ENCODE measurements at places on chromosomes 12 and 14.

GRCh38 chr14:71931492-71932228 lies 569 bp upstream of the RGS6 start:
- DNase-seq: no peak

DNA sequence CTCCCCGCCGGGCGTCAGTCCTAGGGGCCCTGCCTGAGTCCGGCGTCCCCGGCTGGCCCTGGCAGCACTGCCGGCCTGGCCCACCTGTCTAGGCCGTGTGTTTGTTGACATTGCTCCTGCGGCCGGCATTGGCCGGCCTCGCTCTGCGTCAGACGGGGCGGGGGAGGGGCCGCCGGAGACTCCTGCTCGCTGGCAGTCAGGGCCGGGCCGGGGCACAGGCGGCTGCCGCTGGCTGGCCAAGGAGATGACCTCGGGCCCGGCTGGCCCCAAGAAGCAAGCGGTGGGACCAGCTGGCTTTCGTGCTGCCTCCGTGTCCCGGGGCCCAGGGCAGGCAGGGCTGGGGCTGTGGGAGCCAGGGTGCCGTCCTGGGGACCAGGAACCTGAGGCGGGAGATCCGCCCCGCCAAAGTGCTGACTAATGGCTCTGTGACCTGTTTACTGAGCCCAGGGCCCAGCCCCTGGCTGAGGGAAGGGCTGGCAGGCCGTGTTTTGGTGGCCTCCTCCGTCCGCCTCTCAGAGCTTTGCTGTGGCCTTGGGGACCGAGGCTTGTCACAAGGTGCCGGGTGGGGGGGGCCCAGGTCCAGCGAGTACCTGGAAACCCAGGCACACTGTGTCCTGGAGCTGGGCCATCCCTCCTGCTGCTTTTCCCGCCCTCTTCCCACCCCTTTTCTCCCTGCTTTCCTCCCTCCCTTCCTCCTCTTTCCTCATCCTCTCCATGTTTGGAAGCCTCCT lies 1.8 kb downstream of the ULK1 start:
- DNase-seq: peak; percentile 73

- no peak for DNase-seq
These were observed 188.7 kb downstream of the BCAT1 start for GRCh38 chr12:24760162-24760561.

GRCh38 chr12:26854031-26854390 lies 21.0 kb upstream of the ITPR2 start:
- no peak for DNase-seq

DNA sequence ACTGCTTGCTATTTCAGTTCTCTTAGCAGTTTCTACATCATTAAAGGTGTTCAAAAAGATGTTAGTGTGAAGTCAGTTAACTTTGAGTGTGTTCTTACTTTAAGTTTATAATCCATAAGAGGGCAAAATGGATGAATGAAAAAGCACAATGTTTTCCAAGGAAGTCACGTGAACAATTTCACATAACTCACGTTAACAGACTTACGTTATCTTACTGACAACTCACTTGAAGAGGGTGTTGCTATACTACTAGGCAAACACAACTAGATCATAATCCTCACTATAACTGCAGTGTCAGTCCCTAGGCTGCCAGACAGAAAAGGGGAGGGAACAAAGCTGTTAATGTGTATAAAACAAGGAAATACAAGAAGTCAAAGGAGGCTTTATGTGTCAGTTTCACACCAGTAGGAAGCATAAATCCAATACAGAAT lies 6.4 kb downstream of the SLC2A13 start:
- no peak for DNase-seq

DNA sequence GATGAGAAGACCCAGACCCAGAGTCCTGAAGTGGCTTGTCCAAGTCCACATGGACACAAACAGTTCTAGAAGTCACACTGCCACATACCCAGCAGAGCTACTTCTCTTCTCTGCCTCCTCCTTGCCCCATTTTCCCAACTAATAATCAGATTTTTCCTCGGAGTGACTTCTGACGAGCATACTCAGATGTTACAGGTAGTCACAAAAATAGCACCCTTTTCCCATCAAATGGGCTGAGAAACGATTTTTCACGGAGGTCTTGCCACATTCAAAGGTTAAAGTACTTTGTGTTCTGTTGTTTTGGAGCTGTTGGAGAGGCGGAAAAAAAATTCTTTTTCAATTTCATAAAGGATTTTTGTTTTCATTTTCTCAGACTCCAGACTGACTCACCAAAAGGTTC lies 232.9 kb downstream of the ZFP36L1 start:
- DNase-seq: no peak

DNA sequence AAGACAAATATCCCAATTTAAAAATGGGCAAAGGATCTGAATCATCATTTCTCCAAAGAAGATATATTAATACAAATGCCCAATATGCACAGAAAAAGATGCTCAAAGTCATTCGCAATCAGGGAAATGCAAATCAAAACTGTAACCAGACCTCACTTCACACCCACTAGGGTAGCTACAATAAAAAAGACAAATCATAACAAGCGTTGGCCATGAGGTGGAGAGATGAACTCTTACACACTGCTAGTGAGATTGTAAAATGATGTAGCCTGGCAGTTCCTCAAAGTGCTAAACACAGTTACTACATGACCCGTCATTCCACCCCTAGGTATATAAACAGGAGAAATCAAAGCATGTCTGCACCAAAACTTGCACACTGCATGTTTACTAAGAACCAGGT lies 30.4 kb downstream of the CDC42BPB start:
- no peak for DNase-seq

DNA sequence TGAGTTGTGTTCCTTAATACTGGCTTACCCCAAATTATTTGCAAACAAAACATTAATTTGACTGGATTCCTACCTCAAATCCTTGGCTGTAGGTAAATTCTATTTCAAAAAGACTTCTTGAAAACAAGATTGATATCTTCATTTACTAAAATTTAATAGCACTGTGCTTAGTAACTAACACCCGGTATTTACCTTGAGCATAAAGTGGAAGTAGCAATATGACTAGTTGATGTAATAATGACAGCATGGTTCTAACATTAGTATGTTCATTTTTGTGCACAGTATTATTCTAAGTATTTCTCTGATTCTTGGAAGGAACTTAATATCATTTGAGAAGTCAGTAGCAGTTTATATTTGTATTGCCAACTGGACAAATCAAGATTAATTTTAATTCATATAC lies 96.8 kb downstream of the PPHLN1 start:
- peak; percentile 9 for DNase-seq

DNA sequence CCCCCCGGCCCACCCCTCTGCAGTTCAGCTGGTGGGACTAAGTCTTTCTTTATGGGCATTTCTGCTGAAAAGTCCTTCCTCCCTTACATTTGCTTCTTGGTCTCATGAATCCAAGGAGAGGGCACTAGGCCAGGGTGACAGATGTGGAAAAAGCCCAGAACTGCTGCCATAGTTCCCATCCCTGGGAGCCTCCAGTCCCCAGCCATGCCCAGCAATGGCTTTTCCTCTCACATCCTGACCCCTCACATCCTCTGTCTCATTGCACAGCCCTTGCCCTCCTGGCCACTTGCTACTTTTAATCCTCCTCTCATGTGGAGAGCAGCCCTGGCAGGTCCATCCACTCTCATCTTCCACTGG lies 122.5 kb downstream of the ZFP36L1 start:
- no peak for DNase-seq

DNA sequence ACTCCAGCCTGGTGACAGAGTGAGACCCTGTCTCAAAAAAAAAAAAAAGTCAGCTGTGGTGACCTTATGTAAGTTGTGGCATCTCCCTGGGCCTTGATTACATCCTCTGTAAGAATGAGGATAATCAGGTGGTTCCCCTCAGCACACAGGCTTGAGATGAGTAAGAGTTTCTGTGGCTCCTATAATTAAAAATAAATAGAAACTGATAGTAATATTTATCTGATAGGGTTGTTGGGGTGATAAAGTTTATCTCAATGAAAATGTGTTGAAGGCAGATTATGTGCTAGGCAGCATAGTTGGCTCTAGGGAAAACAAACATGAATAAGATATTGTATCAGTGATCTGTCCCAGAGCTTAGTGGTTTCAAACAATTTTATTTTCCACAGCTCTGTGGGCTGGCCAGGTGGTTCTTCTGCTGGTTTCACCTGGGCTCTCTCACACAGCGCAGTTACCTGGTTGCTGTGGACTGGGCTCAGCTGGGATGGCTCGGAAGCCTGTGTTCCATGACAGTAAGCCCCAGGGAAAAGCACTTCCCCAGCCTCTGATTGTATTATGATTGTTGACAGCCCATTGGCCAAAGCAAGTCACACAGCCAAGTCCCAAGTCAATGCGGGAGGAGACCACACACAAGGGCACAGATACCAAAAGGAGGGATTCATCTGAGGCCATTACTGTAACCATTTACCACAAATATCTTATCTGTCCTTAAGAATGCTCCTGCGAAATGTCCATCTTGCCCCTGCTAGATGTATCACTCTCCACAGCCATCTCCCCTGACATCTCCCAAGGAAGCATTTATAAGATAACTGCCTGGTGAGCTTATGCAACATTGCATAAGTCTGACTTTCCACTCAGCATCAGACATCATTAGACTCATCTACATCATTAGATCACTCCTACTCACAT lies 151.7 kb downstream of the NUAK1 start:
- DNase-seq: peak; percentile 8

DNA sequence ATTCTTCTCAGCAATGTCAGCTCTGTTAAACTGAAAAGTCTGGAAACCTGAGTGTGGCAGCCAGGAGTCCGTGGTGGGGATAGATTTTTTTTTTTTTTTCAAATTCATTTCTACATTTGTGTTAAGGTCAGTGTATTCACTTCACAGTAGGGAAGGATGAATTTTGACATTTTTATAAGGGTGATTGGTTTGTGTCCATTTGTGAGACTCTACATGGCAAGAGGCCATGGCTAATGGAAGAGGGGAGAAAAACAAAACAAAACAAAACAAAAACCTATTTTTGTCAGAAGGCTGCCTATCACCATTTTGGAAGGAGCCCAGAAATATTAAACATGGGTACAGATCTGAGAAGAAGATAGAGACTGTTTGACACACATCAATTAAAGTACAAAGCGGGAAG lies 176.1 kb downstream of the RMST start:
- DNase-seq: no peak

- DNase-seq: peak; percentile 41
These were observed 121.4 kb downstream of the SMOC1 start for GRCh38 chr14:70000601-70001000.

DNA sequence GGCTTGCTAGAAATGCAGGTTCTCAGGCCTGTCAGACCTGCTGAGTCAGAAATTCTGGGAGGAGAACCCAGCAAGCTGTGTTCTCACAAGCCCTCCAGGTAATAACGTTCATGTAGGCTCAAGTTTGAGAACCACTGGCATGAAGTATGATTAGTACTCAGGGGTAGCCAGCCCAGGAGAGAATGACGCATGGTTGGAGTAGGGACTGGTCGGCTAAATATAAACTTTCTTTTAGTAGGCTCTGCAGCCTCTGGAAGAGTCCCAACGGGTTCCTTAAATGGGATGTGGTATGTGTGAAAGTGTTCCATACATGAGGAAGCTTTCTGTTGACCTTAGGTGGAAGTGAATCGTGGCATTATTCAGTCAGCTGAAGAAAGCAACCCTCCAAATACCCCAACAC lies 209.3 kb downstream of the SLC41A2 start:
- DNase-seq: no peak

DNA sequence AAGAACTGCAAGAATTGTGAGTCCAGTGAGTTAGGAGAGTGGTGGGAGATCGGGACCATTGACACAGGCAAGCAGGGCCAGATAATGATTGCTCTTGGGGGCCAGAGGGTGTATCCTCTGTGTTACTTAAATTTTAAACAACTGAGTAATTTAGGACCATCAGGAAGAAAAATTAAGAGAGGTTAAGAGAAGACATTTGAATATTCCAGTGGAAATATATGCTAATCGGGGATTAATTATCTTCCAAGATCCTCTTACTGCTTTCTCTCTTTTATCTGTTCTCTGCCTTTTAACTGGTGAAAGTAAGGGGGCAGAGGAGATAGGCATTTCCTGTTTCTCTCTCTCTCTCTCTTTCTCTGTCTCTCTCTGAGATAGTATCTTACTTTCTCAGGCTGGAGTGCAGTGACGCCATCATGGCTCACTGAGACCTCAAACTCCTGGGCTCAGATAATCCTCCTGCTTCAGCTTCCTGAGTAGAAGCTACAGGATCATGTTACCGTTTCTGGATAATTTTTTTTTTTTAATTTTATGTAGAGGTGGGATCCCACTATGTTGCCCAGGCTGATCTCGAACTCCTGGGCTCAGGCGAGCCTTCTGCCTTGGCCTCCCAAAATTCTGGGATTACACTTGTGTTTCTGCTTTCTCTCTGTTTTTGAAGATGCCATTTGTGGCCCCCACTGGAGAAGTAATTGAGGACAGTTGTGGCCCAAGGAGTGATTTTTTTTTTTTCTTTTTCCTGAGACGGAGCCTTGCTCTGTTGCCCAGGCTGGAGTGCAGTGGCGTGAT lies 85.1 kb downstream of the DIP2B start:
- no peak for DNase-seq

DNA sequence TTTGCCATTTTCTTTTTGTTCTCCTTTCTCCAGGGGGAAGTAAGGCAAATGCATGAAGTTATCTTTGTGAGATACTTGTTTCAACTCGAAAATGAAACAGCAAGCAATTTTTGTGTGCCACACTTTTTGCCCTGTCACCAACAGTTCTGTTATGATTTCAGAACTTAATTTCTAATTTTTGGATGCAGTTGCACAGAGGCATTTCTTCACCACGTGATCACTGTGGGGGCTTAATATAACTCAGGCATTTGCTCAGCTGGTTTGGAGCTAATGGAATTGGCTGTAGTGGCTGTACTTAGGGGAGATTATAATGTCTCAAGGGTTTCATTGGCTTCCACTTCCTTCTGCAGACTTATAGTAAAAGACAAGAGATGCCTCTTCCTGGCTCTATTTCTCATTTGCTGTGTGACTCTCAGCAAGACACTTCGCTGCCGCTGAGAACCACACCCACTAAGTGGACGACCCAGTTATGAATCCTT lies 452.4 kb downstream of the RAD51B start:
- peak; percentile 71 for DNase-seq

DNA sequence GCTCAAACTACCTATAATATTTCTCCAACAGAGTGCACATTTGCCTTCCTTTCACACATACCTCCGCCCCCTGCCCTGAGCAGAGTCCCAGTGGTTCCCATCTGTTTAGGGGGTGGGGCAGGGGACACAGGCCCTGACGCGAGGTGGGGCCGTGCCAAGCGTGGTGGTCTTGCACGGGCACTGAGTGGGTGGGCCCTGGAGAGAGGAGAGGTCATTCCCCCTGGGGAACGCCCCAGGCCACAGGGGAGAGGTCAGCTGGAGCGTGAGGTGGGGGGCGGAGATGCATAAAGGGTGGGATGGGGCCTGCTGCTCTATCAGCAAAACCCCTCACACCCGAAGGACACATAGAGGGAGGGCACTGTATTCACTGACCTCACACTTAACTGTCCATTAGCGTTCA lies 441.9 kb downstream of the TMEM121 start:
- DNase-seq: no peak

DNA sequence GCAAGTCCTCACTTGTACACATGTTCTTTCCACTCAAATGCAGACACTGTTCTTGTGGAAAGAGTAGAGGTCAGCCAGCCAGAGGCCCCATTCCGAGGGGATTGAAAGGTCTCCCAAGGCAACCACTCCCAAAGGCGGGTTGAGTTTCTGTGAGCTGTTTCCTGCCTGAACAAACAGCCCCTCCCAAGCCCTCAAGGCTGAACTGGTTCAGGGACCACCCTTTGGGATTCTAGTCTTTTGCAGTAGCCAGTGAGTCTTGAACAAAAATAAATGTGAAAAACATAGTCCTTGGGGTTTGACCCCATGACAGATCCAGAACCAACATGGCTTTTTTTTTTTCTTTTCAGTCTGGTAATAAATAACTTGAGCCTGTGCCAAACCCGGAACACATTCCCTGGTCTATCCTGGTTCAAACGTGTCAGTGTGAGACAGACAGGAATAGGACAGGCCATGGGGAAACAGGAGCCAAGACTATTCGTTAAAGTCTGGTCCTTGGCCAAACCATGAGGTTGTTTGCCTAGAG lies 17.6 kb upstream of the STK38L start:
- no peak for DNase-seq

All from GM12865 (cell line).